ENCODE measurements at places on chromosomes 1 and 21. TPM values are rescaled to one million over a fixed set of nuclear protein-coding genes. Genes with fewer than 3 reads are reported as not detected.

Gene CSF3R
- total RNA-seq: 3.8 TPM

- no peak for DNase-seq
These were observed 64.5 kb downstream of the CD58 start for GRCh38 chr1:116506132-116507004.

Gene IGFN1
- total RNA-seq: not detected

- no peak for DNase-seq
These were observed 31.2 kb downstream of the SZT2 start for GRCh38 chr1:43420874-43421273.

DNA sequence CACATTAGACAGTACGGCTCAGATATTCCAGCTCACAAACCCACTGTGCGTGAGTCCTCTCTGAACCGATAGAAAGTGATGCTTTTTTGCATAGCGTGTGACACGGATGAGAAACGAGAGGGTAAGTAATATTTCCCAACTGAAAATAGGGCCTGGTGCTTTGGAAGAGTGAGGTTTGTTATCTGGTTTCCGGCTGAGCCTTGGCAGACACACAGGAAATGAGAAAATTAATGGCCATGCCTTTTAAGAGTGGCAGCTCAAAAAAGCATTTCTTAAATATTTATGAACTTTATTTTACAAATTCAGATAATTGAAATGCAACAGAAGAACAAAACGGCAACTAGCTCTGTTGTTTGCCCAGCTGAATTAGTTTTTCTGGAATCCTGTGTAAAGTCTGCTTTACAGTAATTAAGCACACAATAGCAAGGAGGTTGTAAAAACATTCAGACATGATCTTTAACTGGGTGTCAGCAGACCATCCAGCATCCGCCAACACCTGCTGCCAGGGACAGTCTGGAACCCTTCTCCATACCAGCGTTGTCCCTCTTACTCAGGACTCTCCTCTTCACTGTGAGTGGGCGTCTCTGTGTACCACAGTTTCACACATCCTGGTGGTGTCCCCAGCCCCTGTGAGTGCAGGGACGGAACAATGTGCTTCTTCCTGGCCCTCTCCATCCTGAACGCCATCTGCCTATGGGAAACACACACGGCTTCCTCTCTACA is 155.4 kb downstream of the PGBD5 start:
- no peak for DNase-seq

- DNase-seq: no peak
These were observed 83.7 kb upstream of the CHRM3 start for GRCh38 chr1:239302696-239303095.

DNA sequence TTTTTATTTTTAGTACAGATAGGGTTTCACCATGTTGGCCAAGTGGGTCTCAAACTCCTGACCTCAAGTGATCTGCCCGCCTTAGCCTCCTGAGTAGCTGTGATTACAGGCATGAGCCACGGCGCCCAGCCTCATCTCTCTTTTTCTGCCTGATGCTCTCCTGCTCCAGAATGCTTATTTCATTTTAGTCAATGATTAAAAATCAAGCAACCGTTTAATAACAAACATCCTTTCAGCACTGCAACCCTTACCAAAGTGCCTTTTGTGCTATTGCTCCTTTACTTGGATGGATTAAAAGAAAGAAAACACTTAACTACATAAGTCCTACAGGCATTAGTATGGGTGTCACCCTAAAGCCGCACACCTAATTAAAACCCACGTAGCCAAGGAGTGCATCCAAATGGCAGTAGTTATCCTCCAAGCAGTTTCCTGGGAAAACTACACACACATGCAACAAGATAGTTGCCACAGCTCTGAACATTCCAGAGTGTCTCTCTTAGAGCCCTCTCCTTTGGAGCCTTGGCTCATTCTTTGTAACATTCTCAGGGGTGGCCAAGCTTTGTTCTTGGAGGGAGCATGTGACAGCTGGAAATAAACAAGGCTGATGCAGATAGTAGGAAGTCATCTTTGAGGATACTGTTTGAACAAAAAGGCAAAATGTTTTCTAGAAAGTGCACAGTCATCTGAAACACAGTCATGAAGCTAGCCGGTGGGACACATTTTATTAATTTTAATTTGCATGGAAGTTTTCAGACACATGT is 51.2 kb downstream of the KCNJ15 start:
- no peak for DNase-seq

Gene FCRLB
- 0.33 TPM for total RNA-seq

GRCh38 chr1:100077531-100077930 is 55.2 kb downstream of the SASS6 start:
- no peak for DNase-seq

DNA sequence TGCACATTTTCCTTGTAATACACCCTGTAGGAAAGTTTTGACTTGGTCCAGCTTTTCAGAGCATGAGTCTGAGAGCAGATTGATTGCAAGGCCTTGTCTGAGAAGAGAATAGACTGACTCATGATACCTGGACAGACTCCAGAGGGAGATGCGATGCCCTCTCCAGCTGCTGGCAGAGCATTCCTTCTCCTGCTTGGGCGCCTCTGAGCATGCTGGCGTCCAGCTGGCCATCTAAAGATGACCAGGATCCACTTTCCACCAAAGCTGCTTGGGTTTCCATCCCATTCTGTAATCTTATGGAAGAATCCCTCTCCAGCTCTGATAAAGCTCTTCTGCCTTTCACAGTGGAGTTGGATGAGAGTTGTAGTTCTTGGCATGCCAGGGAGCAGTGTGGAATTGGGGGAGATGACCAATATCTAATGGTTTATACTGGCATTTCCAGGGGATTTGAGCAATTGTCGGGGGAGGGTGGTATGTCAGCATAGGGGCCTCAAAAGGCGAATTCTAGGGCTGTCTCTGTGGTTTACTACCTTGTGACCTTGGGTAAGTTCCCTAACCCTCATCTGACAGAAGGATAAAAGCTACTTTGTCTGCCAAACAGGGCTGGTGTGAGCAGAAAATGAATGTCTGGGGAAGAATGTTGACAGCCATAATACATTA is 19.5 kb downstream of the SZRD1 start:
- DNase-seq: no peak

DNA sequence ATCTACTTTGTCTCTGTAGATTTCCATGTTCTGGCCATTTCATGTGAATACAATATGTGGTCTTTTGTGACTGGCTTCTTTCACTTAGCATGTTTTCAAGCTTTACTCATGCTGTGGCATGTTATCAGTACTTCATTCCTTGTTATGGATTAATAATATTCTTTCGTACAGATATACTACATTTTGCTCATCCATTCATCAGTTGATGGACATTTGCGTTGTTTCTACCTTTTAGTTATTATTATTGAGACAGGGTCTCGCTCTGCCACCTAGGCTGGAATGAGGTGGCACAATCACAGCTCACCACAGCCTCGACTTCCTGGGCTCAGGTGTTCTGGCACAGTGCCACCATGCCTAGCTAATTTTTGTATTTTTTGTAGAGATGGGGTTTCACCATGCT is 21.4 kb downstream of the SFPQ start:
- DNase-seq: no peak

Gene CLCNKB
- total RNA-seq: 1.3 TPM

Measured in left ventricle myocardium inferior (tissue), 1 donor.